ENCODE measurements at places on chromosomes 13 and 19.

DNA sequence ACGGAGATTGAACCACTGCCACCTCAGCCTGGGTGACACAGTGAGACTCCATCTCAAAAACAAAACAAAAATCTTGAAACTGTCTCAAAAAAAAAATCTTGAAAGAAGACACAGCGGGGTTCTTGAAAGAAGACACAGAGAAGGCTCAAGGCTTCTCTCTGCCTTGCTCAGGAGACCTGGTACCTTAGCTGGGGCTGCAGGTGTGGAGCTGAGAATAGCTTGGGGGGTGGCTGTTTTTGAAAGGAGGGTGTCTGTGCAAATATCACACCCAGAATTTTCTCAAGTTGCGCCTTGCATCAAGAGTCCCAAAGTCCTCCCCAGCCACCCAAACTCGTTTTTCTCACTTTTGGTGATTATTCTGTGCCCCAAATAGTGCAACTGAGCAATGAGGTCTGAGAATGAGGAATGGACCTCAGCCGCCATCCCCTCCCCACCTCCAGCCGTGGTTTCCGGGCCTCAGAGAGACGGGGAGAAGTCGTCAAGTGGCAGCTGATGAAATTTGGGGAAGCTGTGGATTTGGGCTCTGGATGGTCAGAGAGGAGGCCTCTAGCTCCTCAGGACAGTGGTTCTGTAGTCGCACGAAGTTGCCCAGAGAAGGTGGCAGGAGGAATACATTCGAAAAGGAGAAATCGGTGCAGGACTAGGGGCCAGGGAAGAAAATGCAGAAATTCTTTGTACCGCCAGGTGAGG is 8.8 kb downstream of the S1PR2 start:
- no peak for DNase-seq

DNA sequence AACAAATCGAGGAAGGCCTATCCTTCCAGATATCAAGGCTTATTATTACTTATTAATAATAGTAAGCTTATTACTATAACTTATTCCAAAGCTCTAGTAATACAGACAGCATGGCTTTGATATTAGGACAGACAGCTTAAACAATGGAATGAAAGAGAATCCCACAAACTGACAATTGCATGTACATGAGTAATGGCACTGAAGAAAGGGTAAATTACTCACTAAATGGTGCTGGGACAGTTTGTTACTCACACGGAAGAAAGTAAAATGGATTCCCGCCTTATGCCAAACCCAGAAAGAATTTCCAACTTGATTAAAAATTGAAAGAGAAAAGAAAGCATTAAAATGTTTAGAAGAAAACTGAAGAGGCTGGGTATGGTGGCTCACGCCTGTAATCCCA is 60.3 kb downstream of the MIPEP start:
- no peak for DNase-seq

- no peak for DNase-seq
These were observed 32.5 kb downstream of the ZC3H4 start for GRCh38 chr19:47081095-47081494.

- no peak for DNase-seq
These were observed 421.9 kb upstream of the PRR20A start for GRCh38 chr13:56718791-56719190.
